ENCODE measurements at places on chromosomes 7 and 10.

DNA sequence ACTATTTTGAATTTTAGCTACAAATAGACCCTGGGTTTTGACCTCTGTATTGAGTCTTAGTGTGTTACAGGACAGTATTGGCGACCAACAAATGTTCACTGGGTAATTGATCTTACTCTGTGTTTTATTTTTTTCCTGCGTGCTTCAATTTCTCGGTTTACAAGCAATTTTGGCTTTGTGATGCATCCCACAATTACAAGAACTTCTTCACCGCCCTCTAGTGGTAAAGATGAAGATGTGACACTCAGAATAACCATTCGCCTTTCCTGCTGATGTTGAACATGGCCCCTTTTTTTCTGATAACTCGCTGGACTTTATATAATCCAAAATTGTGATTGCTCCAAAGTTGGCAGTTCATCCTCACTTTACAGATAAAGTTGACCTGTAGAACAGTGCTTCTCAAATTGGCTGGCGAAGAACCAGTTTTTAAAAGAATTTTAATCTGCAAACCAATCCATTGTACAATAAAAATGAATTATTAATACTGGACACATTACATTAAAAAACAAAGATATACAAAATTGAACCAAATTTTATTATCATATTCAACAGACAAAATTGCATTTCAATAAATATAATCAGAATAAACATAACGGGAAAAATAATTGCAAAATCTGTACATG, 20.2 kb upstream of the SMC3 start:
- peak; percentile 57 for DNase-seq

DNA sequence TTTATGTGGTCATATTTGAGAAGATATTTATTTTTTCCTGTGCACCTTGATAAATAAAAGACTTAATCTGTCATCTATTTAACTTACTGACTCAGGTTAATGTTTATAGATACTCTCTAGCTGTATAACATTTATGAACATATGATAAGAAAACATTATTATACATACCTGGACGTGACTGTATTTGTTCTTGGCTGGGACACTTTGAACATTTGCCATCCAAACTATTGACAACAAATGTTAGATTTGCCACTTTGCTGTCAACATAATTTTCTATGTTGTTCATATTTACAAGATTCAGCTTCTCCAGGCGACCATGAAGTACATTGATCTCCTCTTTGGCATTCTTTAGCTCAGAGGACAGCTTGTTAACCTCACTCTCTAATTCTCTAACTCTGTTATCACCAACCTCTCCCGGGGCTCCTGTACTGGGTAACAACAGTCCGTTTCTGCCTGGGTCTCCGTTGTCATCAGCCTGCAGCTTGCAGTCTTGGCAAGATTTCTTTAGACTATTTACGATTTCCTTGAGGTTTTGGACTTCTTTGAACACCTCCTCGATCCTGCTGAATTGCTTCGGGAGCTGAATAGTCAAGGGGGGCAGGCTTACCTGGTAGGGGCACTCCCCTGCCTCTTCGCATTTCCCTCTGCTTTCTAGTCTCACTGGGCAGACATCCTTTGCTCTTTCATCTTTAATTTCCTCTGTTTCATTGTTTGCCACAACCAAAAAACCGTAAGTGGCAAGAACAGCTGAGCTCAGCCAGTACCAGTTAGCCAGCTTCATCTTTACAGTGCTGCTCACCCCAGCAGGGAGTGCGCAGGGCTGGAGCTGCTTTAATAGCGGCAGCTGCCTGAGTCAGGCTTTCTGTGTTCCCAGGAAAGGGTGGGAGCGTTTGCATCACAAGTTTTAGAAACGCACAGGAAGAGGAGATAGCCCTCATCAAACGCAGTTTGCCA, at the start of gene FGL2:
Gene FGL2, minus strand, starts transcription at position 807 of the 954 bp plus-strand sequence. Its CDS starts 26 bp downstream, at position 781.
- peak; percentile 62 for DNase-seq

GRCh38 chr7:93622036-93623033, 47.8 kb upstream of the CALCR start:
- no peak for DNase-seq

- DNase-seq, result no peak
Measured at GRCh38 chr7:26265499-26266075, 26.1 kb upstream of the SNX10 start.

- DNase-seq, result no peak
Measured at GRCh38 chr7:111364413-111364812, 197.9 kb downstream of the IMMP2L start.

GRCh38 chr10:13997650-13998049, 333.1 kb downstream of the FRMD4A start:
- DNase-seq, result no peak

Measured in small intestine (tissue), 16 donors.